ENCODE measurements at places on chromosomes 4 and X. TPM values are rescaled to one million over a fixed set of nuclear protein-coding genes. Genes with fewer than 3 reads are reported as not detected.

NAP1L2 gene
- 5.3 TPM for total RNA-seq

MAP3K15 gene
- total RNA-seq: not detected

ARL9 gene
- total RNA-seq: not detected

DNA sequence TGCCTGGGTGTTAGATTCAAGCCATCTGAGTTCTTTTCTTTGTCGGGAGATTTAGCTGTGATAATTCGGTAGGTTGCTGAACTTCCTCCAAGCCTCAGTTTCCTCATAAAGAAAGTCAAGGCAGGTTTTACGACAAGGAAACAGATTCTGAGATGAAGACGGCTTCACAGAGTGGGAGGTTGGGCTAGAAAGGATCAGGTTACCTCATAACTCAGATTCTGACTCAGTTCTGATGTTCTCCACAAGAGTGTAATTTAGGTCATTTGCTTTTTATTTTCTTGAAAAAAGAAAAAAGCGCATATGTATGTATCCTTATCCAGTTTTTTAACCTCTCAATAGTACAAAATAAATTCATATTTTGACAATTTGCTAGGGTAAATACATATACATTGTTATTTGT lies 47.2 kb upstream of the ELOVL6 start:
- DNase-seq: no peak

GRCh38 chr4:72886602-72887001 lies 182.9 kb downstream of the COX18 start:
- no peak for DNase-seq

- DNase-seq: no peak
Measured at GRCh38 chrX:120301960-120302359, 9.3 kb downstream of the TMEM255A start.

GRCh38 chr4:13872155-13872554 lies 244.6 kb upstream of the BOD1L1 start:
- DNase-seq: no peak
